Spinal cord (tissue), 10 donors: ENCODE measurements at places on chromosomes 4 and X. TPM values are rescaled to one million over a fixed set of nuclear protein-coding genes. Genes with fewer than 3 reads are reported as not detected.

DNA sequence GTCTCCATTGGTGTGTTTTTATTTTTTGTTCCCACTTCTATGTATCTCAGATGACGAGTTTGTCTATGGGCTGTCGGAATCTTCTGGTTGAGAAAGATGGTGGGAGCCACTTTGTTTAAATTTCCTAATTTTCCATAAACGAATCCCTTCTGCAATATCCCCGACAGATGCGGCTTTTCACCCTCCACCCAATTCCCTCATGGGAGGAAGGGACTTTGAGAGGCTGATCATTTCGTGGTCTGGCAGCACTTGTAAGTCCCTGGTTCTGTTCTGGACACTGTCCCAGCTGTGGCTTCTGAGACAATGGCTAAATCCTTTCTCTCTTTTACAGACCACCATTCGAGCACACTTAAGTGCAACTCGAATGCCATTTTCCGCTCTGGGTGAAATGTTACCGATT lies 72.2 kb upstream of the PUDP start:
- H3K27me3 ChIP-seq = no peaks in the 10 kb centered on the region
- no peak for DNase-seq
- H3K4me3 ChIP-seq = no peak overlapping the region
- no peak overlapping the region for H3K27ac ChIP-seq
- H3K4me1 ChIP-seq = no peaks in the 10 kb centered on the region
- H3K36me3 ChIP-seq = no peaks in the 10 kb centered on the region

DNA sequence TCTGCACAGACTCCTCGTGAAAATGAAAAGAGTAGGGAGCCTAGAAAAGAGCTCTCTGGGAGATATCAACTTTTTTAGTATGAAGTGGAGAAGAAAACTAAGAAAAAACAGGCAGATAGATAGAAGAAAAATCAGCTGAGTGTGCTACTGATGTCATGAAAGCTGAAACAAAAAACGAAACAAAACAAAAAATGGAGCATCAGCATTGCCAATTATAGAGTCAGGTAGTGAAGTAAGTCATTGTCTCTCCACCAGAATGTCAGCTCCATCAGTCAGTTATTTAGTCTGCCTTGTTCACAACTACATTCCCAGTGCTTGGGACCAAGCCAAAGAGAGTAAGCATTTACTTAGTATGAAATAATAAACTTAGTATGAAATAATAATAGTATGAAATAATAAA lies 595.1 kb downstream of the STPG2 start:
- no peak overlapping the region for H3K27ac ChIP-seq
- H3K36me3 ChIP-seq = no peaks in the 10 kb centered on the region
- H3K4me3 ChIP-seq = no peak overlapping the region

DNA sequence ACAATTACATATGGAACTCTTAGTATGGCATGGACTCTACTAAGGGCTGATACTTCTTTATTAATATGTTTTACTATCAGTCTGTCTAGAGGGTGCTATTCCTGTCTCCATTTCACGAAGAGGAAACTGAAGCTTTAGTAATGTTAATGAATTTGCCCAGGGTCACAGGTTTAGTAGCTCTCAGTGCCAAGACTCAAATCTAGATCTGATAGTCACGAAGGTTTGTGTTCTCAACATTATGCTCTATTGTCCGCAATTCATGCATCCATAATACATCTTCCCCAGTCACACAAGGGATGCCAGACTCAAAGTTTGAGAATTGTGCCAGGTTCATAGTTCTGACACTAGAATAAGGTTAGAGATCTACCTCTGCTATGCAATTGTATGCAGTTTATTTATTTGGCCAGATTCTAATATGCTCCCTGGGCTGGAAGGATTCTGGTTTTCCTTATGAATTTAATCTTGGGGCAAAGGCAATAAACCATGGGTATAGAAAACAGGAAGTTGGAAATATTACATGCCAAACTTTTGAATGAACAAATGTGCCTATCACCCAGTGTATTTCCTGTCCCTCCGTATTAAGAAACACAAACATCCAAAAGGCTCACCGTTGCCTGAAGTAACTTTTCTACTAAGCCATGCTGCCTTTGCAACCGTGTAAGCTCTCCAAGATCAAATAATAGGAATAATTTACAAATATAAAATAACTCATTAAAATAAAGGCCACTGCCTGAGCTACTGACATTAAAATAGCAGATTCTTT lies 478.5 kb downstream of the INPP4B start:
- no peak overlapping the region for H3K27ac ChIP-seq
- no peaks in the 10 kb centered on the region for H3K27me3 ChIP-seq
- DNase-seq = no peak
- H3K36me3 ChIP-seq = no peaks in the 10 kb centered on the region

DNA sequence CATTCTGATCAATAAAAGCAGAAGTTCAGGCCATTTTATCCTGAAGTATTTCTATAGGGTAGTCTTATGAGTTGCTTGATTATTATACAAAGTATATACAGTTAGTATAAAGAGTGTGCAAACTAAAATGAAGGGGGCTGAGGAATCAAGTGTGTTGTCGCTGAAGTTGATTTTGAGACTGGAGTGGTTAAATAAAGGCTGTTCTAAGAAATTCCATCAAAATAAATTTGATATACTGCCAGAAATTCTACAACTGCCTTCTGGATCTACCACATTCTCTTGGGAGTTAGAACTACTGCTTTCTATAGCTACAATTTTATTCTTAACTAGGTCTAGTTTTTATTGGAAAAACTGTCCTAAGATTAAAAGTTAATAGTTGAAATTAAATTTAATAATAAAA lies 12.4 kb downstream of the EDNRA start:
- H3K27ac ChIP-seq = no peak overlapping the region
- no peaks in the 10 kb centered on the region for H3K4me1 ChIP-seq
- no peak for DNase-seq
- no peak overlapping the region for H3K4me3 ChIP-seq

The GLRB gene
- total RNA-seq = 20.8 TPM

DNA sequence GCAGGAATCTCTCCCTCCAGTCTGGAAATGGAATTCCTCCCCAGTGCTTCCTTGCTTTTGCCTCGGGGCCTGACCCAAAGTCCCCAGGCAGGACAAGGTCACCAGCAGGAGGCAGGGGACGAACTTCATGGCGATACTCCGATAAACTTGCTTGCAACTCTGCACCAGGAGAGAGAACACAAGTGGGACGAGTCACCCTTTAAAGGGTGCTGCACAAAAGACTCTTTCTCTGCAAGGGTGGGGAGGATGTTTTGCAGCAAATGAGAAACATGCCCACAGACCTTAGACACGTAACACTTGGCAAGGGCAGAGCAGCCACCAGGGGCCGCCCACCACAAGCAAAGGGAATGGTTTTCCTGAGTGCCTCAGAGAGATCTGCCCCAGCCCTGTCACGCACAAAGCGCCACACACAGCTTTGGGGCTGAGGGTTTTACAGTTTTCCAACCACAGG lies at the start of gene FGFBP2:
Gene FGFBP2 (minus strand): TSS at position 175 of the 451 bp plus-strand sequence. CDS start 46 bp downstream, at position 129.
- H3K27me3 ChIP-seq = no peaks in the 10 kb centered on the region
- no peak for DNase-seq
- no peak within 1 kb of the TSS for H3K27ac ChIP-seq
- peaks cover 12% of the 10 kb centered on the region for H3K4me1 ChIP-seq
- H3K36me3 ChIP-seq = no peaks in the 10 kb centered on the region

DNA sequence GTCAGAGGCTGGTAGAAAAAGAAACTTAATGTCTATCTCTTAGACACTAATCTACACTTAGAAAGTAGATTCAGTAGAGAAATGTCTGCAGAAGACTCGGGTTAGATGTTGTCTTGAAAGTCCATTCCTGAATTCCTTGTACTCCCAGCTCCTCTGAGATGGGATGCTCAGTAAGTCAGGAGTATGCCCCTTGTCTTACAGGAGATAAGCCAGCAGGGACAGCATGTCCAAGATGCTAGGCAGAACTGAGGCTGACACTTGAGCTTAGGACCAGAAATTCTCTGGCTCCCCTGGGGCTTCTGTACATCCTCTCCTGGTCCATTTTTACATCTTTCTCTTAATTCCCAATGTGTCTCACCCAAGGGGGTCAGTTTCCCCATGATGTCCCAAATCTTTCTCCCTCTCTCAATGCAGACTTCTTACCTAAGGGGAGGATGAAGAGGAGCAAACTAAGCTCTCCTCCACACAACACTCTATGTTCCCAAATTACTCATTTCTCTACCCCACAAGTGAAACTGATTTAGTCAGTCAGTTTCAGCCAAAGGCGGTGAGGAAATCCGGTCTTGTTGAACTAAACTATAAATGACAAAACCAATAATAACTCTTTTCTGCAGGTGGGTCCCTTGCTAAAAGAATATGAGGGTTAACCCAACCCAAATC lies 558.2 kb upstream of the DIPK2B start:
- no peak for DNase-seq
- peaks cover 12% of the 10 kb centered on the region for H3K27me3 ChIP-seq
- H3K4me1 ChIP-seq = no peaks in the 10 kb centered on the region
- H3K4me3 ChIP-seq = no peak overlapping the region
- H3K27ac ChIP-seq = no peak overlapping the region

DNA sequence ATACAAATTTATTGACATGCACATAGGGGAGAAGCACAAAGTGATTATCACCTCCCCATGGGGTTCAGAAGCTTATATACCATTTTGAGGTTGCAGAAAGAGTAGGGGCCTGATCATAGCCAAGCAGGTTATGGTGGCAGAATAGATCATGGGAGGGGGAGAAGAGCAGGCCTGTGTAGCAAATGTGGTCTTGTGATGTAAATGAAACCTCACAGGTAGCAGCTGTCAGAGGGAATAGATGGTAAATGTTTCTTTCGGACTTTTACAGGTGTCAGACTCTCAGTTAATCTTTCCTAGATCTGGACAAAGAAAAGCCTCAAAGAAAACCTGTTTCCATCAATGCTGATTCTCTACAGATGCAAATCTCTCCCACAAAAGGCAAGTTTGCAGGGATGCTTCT lies 84.4 kb downstream of the CFAP299 start:
- H3K27me3 ChIP-seq = no peaks in the 10 kb centered on the region
- no peak for DNase-seq
- no peaks in the 10 kb centered on the region for H3K36me3 ChIP-seq
- H3K27ac ChIP-seq = no peak overlapping the region
- H3K4me3 ChIP-seq = no peak overlapping the region
- H3K4me1 ChIP-seq = no peaks in the 10 kb centered on the region

The CT45A9 gene
- not detected for total RNA-seq

The UPF3B gene
- total RNA-seq = 6.3 TPM

GRCh38 chrX:4935846-4936245 lies 1222.4 kb upstream of the PRKX start:
- no peaks in the 10 kb centered on the region for H3K36me3 ChIP-seq
- DNase-seq = no peak
- H3K27ac ChIP-seq = no peak overlapping the region
- H3K27me3 ChIP-seq = no peaks in the 10 kb centered on the region
- H3K4me1 ChIP-seq = no peaks in the 10 kb centered on the region

GRCh38 chrX:15451913-15452312 lies 41.2 kb downstream of the PIR start:
- no peak overlapping the region for H3K4me3 ChIP-seq
- no peak for DNase-seq
- H3K27me3 ChIP-seq = peaks cover 31% of the 10 kb centered on the region
- no peak overlapping the region for H3K27ac ChIP-seq
- no peaks in the 10 kb centered on the region for H3K36me3 ChIP-seq

DNA sequence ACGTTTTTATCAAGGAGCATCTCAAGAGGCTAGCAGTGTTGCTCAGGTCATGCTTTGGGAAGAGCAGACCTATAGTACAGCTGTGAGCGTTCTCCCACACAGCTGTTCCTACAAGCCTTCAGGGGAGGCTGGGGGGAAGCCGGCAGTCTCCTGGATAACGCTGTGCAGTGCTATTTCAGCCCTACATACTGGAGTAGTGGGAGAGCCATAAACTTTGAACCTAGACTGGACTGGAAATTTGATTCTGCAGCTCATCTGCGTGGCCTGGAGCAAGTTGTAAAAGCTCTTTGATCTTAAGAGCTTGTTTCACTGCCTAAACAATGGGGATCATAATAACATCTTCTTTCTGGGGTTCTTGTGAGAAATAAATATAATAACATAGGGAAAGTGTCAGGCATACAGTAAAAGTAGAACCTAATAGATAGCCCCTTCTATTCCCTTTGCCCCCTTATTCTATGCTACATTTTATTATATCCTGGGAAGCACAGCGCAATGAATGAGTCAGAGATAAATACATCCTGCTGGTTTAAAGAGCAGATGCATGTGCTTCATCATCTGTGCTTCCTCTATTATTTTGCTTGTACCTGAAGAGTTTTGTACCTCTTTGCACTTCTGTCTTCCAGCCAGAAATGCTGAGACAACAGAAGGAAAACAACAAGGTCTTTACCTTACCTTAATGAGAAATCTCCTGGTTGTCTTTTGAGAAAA lies 14.7 kb upstream of the AMBN start:
- no peaks in the 10 kb centered on the region for H3K36me3 ChIP-seq
- DNase-seq = no peak
- H3K4me3 ChIP-seq = no peak overlapping the region

- peaks cover 32% of the 10 kb centered on the region for H3K4me1 ChIP-seq
- peaks cover 32% of the 10 kb centered on the region for H3K36me3 ChIP-seq
- H3K27ac ChIP-seq = no peak overlapping the region
- H3K27me3 ChIP-seq = no peaks in the 10 kb centered on the region
Observed at GRCh38 chr4:4425119-4425690, 38.3 kb downstream of the NSG1 start.

DNA sequence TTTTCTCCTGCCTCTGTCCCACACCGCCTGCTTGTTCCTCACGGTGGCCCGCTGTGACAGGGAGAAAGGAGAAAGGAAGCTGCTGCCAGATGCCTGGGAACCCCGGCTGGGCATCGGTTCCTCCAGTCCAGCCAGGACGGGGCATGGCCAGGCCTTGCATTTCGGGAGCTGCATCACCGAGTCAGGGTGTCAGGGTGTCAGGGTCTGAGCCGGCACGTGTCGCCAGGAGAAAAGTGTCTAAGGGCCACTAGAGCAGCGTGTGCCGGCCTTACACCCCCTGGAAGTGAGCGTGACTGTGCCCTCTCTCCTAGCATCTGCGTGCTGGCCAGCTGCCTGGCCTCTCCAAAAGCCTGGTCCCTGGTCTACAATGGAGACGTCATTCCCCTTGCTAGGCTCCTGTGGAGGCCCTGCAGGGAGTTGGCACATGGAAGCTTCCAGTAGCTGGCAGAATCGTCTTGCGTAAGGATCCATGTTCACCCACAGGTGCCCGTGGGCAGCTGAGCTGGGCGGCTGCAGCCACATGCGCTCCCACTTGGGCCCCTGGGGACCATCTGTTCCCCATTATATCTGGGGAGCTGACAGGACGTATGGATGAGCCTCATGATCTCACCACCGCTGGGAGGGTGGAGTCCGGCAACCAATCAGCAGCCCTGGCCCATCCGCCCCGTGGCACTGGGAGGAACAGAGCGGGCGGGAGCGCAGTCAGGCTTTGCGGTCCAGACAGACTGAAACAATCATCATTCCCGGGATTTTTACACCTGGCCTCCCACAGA lies 39.9 kb upstream of the HMX1 start:
- no peaks in the 10 kb centered on the region for H3K27me3 ChIP-seq
- no peak overlapping the region for H3K27ac ChIP-seq
- peaks cover 32% of the 10 kb centered on the region for H3K4me1 ChIP-seq
- no peaks in the 10 kb centered on the region for H3K36me3 ChIP-seq
- no peak overlapping the region for H3K4me3 ChIP-seq

- H3K4me1 ChIP-seq = peaks cover 3% of the 10 kb centered on the region
- H3K4me3 ChIP-seq = no peak overlapping the region
- no peaks in the 10 kb centered on the region for H3K27me3 ChIP-seq
- no peaks in the 10 kb centered on the region for H3K36me3 ChIP-seq
- no peak overlapping the region for H3K27ac ChIP-seq
Observed at GRCh38 chr4:81604683-81605218, 133.0 kb upstream of the RASGEF1B start.

- DNase-seq = peak; percentile 81
- no peak overlapping the region for H3K27ac ChIP-seq
- no peaks in the 10 kb centered on the region for H3K36me3 ChIP-seq
- no peak overlapping the region for H3K4me3 ChIP-seq
- H3K4me1 ChIP-seq = no peaks in the 10 kb centered on the region
Observed at GRCh38 chr4:174273930-174274329, 9.5 kb downstream of the FBXO8 start.

GRCh38 chrX:72498782-72499181 lies 73.9 kb downstream of the HDAC8 start:
- H3K36me3 ChIP-seq = no peaks in the 10 kb centered on the region
- peaks cover 2% of the 10 kb centered on the region for H3K27me3 ChIP-seq
- no peak overlapping the region for H3K4me3 ChIP-seq
- H3K27ac ChIP-seq = no peak overlapping the region
